ENCODE measurements at places on chromosomes 1 and 21.
A peak's percentile ranks its signal among the peaks of the same experiment; 100 is the strongest.

DNA sequence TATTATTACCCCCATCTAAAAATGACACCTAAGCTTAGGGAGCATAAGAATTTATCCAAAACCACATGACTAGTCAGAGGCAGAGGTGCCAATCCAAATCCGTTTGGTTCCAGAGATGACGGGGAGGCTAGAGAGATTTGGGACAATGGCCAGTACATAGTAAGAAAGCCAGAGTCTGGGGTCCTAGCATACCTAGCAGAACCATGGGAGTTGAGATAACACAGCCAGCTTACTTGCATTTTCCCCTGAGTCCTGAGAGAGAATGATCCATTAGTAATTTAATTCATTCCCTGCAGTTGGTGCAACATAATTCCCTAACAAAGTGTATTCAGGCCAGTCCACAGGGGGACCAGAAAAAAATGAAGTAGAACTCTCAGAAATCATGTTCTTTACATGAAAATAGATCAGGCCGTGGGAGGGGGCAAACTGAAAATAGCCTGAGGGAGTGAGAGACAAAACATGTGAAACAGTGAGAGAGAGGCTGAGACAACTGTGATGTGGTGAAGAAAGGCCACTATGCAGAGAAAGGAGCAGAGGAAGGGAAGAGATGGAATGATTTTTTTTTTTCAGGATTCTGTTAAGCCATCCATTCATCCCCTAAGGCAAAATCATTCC lies 243.3 kb downstream of the BRINP2 start:
- peak; percentile 4 for DNase-seq

- DNase-seq: peak; percentile 41
Measured at GRCh38 chr1:36582066-36582755, 99.5 kb upstream of the CSF3R start.

- DNase-seq: no peak
Measured at GRCh38 chr1:30365596-30365995, 357.8 kb downstream of the MATN1 start.

- peak; percentile 18 for DNase-seq
Measured at GRCh38 chr1:226606311-226607267, 58.0 kb downstream of the STUM start.

GRCh38 chr1:230117694-230118093 lies 50.7 kb downstream of the GALNT2 start:
- DNase-seq: no peak

DNA sequence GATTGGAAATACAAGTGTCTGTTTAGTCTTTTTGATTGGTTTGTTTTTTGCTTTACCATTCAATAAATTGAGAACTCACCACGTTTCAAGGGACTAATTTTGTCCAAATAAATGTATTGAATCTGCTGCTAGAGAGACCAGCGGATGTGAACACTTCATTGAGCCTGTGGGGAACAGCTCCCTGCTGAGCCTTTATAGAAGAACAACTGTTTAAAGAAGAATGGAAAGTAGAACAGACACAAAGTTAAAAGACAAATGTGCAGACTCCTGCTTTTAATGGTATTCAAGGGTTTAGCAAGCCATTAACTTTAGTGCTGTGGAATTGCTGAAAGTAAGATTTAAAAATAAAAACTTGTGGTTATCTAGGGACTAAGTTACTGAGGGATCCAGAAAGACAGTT lies 817.7 kb upstream of the B3GALT2 start:
- DNase-seq: peak; percentile 1

- DNase-seq: no peak
Measured at GRCh38 chr1:211932231-211932932, 101.8 kb upstream of the LPGAT1 start.

DNA sequence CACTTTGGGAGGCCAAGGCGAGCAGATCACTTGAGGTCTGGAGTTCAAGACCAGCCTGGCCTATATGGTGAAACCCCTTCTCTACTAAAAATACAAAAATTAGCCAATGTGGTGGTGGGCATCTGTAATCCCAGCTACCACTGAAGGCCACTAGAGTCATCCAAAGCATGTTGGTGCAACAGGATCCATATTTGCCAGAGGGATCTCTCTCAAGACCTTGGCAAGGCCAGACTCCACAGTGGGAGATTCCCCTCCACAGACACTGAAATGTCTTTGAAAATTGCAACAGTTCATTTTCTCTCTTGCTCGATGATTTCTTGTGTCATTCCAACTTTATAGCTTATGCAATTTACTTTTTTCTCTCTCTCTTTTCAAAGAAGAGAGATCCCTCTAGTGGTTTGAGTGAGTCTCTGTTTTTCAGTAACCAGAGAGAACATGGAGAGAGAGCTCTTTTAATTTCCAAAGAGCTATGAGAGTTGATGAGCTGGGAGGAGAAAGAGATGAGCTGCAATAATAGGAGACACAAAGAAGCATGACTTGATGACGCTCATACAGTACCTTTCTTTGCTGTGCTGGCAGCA lies 176.8 kb upstream of the USP25 start:
- DNase-seq: peak; percentile 45

DNA sequence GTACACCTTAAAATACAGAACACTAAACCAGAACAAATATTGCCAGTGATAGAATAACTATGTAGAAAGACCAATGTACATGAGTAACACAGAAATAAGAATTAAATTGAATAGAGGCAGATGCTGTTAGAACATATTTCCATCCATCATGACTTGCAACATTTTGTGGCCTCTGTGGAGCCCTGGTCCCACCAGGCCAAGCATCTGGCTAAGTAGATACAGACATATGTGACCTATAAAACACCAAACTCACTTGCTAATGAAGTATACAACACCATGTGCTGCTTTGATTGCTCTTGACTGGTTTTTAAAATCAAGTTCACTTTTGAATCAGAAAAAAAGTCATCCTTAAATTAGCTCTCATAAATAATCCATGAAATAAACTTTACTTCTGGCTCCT lies 20.5 kb downstream of the SLC19A2 start:
- no peak for DNase-seq

GRCh38 chr1:244365809-244366208 lies 85.9 kb downstream of the ADSS2 start:
- no peak for DNase-seq

DNA sequence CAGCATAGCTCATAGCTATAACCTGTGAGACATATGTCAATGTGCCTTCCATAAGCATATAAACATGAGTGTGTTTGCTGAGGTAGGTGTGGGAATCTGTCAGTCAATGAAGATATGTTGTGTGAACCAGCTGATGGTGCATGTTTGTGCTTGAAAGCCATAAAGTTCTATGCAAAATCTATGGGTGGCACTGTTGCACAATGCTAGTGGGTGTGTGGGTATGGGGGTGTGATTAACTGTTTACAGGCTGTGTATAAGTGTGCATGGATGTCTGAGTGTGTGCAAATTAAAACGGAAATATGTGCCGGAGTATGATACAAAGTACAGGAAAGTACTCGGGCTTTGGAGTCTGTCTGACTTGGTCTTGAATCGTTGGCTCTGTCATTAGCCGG lies 1.0 kb upstream of the ATP2B4 start:
- DNase-seq: no peak

GRCh38 chr1:92476071-92476631 lies 10.6 kb downstream of the GFI1 start:
- DNase-seq: peak; percentile 37

- DNase-seq: peak; percentile 85
Measured at GRCh38 chr1:62198069-62198780, 3.6 kb downstream of the L1TD1 start.

DNA sequence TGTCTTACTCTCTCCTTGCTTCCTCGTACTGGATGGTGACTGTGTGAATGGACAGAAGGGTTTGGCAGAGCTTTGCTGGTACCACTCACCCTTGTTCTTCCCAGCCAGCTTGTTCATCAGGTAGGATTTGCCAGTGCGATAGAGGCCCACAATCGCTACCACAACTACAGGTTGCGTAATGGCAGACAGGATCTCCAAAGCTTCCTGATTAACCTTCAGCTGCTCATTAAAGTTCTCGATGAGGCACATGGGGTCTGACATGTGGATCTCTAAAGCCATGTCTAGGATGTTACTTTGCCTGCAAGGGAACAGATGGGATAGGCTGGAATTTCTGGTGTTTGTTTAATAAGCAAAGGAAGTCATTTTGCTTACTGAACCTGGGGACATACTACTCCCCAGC lies 3.4 kb downstream of the GBP5 start:
- no peak for DNase-seq

DNA sequence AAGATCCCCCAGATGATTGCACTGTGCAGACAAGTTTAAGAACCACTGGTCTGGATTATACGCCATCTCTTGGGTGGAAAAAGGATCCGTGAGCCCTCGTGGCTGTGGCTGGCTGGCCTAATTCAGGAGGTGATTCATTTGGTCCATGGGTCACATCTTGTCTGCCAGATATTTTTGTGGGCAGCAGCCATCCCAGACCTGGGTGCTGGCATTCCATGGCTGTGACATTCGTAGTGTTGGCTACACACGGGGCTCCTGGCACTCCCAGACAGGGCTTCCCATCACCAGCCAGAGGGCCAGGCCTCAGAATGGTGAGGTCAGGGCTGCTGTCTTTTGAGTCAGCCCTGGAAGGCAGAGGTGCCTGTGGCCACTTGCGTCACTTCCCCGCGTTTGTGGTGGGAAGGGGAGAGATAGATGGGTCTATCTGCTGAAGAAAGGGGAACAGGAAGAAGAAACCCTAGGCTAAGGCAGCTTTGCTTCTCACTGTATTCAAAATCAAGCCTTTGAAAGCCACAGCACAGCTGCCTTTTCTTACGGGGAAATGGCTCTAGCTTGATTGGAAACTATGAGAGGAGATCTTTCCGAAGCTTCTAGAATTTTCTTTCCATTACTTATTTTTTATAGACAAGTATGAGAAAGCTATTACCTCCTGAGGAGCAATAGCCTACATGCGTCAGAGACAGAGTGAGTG lies 32.4 kb downstream of the EIF2D start:
- DNase-seq: no peak

GRCh38 chr1:157087030-157087429 lies 12.6 kb downstream of the ETV3L start:
- DNase-seq: no peak
